AG08395 (cell line): ENCODE measurements at places on chromosomes 2 and 18.

- peak; percentile 31 for DNase-seq
Measured at GRCh38 chr18:43876286-43876685, 599.0 kb upstream of the SYT4 start.

GRCh38 chr2:122704109-122704563 lies 948.7 kb downstream of the TSN start:
- no peak for DNase-seq

- DNase-seq = peak; percentile 1
Measured at GRCh38 chr2:132037527-132038178, 124.1 kb downstream of the ANKRD30BL start.

DNA sequence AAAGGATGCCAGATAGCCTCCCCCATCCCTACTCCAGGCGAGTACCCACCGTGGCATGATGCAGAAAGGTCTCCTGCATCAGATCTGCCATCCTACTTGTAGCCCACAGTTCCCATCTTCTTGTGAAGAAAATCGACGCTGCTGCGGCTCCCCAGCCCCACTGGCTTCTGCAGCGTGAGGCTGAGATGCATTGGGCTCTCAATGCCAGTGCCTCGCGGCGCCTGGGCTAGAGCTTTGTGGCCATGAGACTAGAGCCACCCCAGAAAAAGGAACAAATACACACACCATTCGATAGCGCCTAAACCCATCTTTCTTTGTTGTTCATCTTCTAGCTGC lies 2.8 kb downstream of the NOL4 start:
- no peak for DNase-seq

GRCh38 chr2:143176606-143177005 lies 47.4 kb downstream of the ARHGAP15 start:
- DNase-seq = no peak

DNA sequence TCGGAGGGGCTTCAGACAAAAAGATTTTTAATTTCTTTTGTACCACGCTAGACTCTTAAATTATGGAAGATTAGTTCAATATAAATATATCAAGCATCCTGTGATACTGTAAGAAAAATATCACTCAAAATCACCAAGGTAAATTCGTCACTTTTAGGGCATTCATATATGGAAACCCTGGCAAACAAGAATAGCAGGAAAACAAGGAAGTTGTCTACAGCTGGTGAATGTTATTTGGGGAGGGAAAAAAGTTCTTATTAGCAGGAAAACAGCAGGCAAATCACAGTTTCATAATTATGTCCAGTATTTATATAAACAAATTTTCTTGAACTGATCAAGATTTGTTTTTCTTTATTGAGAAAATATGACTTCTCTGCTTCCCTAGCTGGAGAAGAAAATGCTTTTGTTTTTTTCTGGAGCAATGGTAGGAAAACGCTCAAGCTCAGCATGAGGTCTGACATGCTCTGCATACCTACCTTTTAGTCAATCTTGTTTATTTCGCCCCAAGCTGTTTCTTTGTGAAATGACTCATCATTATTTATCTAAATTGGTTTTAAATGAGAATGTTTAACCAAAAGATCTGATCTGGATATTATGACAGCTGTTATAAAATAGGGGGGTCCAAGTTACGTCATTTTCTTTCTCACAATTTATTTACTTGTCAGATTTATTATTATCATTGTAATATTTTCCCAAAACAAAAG lies 14.7 kb downstream of the LINC00305 start:
- DNase-seq = no peak

DNA sequence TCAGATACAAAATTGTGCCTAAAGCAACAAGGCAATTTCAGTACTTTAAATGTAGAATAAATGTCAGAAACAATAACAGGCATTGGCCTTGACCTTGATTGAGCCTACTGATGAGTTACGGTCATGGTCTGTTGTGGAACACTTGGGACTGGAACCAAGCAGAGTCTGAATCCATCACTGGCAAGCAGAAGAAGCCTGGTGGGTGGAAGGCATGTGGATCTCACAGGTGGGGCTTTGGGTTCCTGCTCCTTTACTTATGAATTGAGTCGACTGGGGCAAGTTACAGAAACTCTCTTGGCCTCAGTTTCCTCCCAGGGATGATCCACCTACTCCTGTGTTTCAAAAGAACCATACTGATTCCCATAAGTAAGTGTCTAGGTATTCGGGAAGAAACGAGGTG lies 102.3 kb downstream of the KCNF1 start:
- no peak for DNase-seq

GRCh38 chr2:61604433-61604832 lies 66.3 kb upstream of the XPO1 start:
- DNase-seq = no peak

DNA sequence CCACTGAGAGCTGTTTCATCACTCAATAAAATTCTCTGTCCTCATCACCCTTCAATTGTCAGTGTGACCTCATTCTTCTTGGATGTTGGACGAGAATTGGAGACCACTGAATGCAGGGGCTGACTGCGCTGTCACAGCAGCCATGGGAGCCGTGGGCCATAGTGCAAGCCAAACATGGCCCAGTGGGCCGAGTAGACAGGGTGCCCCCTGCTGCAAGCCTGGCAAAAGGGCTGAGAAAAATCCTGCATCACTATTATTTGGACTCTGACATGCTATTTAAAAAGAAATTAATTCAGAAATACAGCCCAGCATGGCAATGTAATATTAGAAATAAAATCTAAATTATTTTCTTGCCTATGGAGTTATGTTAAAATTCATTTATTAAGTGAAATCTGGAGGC lies 67.8 kb upstream of the FAM98A start:
- DNase-seq = no peak

GRCh38 chr2:120720746-120721375 lies 14.8 kb upstream of the GLI2 start:
- DNase-seq = no peak

GRCh38 chr2:43101751-43102150 lies 124.7 kb downstream of the ZFP36L2 start:
- no peak for DNase-seq

GRCh38 chr2:136070913-136071312 lies 47.0 kb downstream of the CXCR4 start:
- DNase-seq = no peak

- no peak for DNase-seq
Measured at GRCh38 chr2:124797049-124797448, 772.0 kb downstream of the CNTNAP5 start.

GRCh38 chr2:224952936-224953657 lies 89.2 kb downstream of the DOCK10 start:
- DNase-seq = no peak

- no peak for DNase-seq
Measured at GRCh38 chr18:61998335-61998734, 105.5 kb upstream of the RNF152 start.

DNA sequence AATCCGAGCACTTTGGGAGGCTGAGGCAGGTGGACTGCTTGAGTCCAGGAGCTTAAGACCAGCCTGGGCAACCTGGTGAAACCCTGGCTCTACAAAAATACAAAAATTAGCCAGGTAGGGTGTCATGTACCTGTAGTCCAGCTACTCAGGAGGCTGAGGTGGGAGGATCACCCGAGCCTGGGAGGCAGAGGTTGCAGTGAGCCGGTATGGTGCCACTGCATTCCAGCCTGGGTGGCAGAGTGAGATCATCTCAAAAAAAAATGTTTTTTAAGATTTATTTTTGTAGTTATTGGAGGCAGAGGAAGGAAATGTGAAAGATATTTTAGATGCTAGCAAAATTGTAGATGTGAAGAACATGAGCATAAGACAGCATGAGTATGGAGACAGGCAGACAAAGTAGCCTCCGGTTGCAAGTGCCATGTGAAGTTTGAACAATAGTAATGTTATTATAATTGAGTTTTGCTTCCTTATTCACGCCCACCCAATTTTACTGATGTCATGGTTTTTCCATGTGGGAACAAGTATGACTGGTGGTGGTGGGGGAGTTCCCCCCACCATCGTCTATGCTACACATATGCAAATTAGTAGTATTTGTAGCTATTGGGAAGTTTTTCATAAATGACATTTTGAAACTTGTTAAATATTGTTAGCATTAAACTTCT lies 18.0 kb downstream of the REL start:
- no peak for DNase-seq

DNA sequence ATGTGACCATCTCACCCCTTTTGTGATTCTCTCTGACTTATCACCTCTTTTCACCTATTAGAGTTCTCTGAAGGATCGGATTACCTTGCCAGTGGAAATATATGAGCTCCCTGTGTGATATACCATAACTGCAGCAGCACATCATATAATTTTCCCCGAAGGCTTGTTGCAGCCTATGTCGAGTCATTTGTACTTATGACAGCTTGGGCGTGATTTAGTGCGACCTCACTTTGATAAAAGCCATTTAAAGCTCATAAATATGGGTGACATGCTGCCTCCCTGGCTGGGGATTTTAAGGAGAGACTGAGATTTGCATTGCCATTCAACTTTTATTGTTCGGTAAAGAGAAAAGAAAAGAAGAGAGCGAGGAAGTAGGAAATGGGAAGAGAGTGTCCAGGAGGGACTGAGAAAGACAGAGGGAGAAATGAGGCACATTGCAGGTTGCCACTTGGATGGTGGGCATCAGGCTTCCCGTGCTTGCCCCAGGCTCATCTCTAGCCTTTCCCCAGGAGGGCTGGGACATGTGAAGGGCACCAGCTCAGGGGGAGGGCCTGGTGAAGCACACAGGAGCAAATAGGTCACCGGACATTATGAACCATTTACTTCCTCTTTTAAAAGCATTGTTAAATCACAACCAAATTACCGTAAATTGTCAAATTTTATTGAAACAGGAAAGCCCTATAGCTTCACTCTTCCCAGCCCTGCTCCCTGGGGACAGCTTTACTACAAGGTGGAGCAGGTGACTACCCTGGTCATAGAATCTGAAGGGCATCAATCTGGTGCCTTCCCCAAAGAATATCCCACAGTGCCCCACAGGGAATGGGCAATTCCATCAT lies 161.3 kb downstream of the SETBP1 start:
- DNase-seq = no peak

DNA sequence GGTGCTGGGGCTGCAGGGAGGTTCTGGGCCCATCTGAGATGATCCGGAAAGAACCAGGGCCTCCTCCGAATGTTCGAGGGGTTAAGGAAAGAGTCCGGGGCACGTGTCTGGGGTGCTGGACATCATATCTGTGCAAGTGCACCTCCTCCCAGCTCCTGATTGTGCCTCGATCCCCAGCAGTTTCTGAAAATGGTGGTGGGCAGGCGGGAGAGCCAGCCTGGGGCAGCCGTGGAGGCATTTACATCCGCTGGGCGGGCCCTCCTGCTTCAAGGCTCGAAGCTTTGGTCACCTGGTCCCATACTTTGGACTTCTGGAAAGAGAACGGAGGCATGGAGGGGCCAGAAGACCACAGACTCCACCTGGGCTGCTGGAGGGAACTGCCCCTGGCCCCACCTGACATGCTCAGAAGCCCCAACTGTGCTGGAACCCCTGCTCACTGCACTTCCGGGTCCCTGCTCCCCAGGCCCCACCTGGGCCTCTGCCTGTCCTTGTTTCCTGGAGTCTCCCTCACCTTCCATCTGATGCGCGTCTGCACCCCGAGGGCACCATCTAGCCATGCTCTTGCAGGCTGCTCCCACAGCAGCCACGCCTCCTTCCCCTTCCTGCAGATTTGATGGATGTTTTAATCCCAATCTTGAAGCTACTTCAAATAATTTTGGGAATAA lies 119.2 kb upstream of the HDAC4 start:
- DNase-seq = no peak

GRCh38 chr2:112879491-112880041 lies 31.4 kb upstream of the IL37 start:
- no peak for DNase-seq

DNA sequence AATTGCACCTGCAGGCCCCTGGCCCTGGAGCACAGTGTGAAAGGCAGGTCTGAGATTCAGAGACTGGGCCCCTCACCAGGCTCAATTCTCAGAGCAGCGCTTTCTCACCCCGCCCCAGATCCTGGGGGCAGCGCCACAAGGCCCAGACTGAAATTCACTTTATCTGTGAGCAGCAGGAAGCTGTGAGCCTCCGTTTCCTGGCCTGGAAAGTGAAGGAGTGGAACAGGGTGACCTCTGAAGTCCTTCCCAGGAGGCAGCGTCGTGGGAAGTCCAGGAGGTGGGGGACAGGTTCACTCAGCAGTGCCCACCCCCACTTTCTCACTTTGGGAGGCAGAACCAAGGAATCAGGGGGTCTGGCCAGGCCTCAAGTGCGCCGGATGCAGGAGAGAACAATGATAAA lies 235.4 kb downstream of the NDUFA10 start:
- DNase-seq = no peak

DNA sequence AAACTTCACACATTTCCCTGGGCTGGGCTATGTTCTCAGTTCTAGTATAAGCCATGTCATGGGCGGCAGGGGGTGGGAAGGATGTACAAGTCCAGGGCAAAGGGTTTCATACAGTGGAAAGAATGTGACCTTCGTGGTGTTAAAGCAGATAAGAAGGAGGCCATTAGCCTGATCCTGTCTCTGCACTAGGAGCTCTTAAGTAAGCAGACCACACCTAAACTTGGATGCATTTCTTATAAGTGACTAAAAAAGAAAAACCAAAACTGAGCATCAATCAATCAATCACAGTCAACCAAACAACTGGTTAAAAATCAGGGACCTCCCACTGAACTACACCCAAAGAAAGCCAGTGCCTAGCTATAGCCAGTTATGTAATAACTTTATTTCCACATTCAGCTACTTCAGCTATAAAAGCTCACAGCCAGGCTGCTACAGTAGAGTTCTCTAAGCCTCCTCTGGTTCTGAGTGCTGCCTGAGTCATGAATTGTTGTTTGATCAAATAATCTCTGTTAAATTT lies 46.8 kb upstream of the RIOK3 start:
- DNase-seq = no peak

DNA sequence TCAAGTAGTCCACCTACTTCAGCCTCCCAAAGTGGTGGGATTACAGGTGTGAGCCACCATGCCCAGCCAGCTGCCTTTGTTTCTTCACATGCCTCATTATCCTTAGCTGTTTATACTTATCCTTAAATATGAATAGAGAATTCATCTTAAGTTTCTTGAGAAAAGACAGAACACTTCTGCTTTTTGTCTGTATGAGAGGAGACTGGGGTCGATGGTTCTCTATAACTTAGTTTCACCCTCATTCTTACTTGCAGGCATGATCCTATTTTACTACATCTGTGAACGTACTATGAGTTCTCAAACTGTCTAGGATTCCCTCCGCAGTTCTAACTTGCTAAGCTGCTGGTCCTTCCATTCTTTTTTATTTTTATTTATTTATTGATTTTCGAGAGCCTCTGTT lies 20.4 kb downstream of the PPM1B start:
- no peak for DNase-seq

DNA sequence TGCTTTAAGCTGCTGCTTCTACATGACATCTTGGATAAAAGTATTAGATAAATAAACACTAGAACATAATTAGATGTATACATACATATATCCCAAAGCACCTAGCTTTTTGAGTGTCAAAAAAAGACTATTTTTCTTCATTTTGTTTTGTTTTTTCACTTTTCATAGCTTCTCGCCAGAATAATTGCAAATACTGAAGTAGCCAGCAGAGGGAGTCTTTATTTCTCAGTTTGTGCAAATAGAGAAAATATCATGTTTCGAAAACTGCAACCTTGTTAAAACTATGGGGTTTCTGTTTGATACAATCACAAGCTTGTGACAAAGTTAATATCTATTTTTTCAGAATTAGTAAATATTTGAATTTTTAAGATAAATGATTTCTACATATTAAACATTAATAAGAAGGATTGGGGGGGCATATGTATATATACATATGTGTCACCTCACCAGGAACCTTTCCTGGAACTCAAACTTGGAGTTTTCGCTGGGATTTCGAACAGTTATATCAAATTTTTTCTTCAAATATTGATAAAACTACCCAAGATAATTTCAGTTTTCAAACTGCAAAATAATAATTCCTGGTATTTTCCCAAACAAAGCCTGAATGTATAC lies 61.0 kb downstream of the GRB14 start:
- peak; percentile 42 for DNase-seq
